Neural progenitor cell (in vitro differentiated cells): ENCODE measurements at places on chromosomes 6 and 20.
A peak's percentile ranks its signal among the peaks of the same experiment; 100 is the strongest.

DNA sequence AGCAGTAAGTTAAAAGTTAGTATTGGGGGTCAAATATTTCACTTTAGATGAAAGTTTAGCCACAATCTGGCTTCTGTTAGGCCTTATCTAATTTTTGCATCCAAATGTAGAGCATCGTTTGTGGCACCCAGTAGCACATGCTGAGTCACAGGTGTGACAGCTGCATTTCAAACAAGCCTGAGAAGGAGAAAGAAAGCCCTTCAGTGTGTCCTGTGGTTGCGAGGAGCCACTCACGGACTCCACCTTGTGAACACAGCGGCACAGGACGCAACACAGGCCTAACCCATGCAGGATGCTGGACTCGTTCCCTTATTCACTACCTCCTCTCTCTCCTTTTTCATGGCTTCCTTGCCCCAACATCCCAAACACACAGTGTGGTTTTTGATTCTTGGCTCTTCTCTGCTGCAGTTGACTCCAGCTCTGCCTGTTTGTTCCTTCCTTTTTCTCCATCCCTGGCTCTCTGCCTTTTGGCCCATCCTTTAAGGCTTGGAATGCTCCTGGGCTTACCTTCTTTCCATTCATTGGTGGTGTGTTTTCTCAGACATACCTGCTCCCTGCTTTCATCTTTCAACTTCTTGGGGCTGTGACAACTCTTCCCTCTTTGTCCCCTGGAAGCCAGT, 124.2 kb downstream of the SLC16A10 start:
- DNase-seq: no peak
- no peaks in the 10 kb centered on the region for H3K27me3 ChIP-seq
- no peak overlapping the region for H3K27ac ChIP-seq
- no peak overlapping the region for H3K4me3 ChIP-seq
- no peaks in the 10 kb centered on the region for H3K4me1 ChIP-seq
- H3K36me3 ChIP-seq: no peaks in the 10 kb centered on the region

DNA sequence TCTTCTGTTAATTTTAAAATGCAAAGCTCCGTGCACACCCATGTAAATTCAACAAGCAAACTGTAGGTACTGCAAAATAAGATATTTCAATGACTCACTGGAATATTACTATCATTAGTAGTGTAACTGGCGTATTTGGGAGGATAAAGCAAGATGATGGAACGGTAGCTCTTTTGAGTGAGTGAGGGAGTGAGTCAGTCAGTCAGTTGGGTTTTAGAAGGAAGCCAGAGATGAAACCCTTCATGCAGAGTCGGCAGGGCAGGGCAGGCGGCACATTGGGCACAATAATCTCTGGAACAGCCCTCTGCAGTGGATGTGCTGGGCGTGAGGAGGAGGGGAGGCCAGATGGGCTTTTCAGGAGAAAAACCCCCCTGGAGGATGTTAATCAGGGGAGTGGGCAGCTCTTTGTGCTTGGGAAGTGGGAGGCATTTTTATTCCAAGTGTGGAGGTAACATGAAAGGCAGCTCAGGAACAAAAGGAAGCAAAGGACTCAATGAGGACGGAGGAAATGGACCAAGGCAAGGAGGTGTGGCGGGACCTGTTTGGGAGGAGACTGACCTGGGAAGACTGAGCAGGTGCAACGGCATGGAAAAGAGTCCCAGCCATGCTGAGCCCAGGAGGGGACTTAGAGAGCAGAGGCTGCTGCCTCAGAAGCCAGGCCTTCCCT, 171.2 kb downstream of the ZDHHC14 start:
- peak overlapping the region; percentile 87 for H3K27ac ChIP-seq
- no peaks in the 10 kb centered on the region for H3K27me3 ChIP-seq
- peaks cover 63% of the 10 kb centered on the region for H3K4me1 ChIP-seq
- peak overlapping the region; percentile 22 for H3K4me3 ChIP-seq
- peak; percentile 90 for DNase-seq

DNA sequence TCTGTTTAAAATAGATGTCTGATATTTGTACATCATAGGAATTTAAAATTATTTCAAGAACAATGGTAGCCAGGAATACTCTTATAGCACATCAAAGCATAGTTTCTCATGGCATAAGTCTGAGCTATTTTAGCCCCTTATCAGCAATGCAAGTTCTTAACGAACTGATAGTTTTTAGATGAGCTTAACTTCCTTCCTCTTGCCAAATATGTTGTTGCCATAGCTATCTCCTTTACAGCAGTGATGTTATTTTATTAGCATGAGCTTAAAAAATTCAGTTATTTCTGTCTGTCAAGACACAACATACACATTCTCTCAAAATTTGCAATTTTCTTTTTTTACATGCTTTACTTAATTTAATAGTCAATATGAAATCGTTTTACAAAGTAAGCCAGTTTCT, 867.2 kb downstream of the PHF3 start:
- DNase-seq: no peak
- no peaks in the 10 kb centered on the region for H3K36me3 ChIP-seq
- H3K4me1 ChIP-seq: no peaks in the 10 kb centered on the region
- no peaks in the 10 kb centered on the region for H3K27me3 ChIP-seq
- no peak overlapping the region for H3K4me3 ChIP-seq

DNA sequence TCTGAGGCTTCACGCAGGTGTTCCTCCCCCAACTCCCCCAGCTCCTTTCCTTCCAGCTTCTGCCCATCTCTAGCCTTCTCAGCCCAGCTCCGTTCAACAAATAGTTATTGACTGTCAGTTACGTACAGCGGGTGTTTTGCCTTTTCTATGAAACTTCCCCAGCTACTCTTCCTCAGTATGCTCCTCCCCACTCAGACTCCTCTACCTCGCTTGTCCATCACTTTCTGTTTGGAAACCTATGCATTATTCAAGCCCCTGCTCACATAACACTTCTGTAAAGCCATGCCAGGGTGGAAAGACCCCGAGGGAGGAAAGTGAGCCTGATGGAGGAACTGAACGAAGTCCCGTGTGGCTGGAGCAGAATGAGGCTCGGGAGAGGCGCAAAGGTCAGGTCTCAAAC, 44.2 kb upstream of the NR2E1 start:
- peaks cover 51% of the 10 kb centered on the region for H3K4me1 ChIP-seq
- no peak overlapping the region for H3K27ac ChIP-seq
- DNase-seq: no peak
- no peaks in the 10 kb centered on the region for H3K36me3 ChIP-seq

DNA sequence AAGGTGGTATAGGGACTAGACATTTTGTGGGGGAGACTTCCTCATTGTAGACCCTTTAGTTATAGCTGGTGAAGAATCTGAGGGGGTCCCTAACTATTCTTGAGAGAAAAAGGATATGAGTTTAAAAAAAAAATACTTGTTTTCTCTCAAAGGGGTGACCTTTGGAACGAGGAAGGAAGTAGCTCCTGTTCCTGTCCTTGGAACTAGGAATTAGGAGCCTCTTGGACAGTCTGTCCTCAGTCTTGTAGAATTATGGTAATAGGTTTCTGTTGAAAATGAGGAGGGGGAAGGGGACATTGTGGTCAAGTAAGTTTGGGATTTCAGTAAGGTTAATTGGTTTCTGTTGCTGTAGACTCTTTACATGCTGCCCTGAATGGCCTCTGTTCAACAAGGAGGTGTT, 56.5 kb downstream of the PLEKHG1 start:
- H3K27ac ChIP-seq: no peak overlapping the region
- H3K27me3 ChIP-seq: no peaks in the 10 kb centered on the region
- no peak for DNase-seq
- peaks cover 6% of the 10 kb centered on the region for H3K4me1 ChIP-seq
